CD4-positive, alpha-beta T cell treated with Interleukin-21 for 1 hour (primary cell): ENCODE measurements at places on chromosomes 13 and 19.

DNA sequence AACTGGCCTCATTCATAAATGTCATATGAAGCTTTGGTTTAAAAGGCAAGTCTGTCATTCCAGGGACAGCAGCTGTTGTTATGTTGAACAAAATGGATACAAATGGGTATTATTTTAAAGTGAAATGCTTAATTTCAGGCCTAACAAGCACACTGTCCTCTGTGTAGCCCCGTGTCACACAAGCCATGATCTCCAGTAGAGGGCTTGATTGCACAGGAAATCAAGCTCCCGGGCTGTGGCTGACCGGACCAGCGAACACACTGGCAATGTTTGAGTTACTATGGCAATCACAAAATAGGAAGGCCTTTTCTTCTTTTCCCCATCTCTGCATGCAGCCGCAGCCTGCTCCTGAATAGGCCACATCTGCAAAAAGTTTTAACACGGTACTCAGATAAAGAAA, 64.0 kb upstream of the GSX1 start:
- DNase-seq = no peak

DNA sequence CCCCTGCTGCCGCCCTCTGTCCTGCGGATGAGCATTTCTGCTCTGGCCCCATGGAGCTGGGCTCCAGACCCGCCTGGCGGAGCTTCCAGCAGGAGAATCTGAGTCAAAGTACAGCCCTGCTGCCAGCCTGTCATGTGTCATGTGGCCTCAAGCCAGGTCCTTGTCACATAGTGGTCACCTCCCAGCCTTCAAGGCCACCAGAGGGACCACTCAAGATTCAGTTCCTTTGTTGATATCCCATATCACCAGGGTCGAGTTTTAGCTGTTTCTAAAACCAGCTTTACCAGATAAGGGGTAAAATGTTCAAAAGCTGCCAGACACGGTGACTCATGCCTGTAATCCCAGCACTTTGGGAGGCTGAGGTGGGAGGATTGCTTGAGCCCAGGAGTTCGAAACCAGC, 13.4 kb downstream of the THOP1 start:
- no peak for DNase-seq

DNA sequence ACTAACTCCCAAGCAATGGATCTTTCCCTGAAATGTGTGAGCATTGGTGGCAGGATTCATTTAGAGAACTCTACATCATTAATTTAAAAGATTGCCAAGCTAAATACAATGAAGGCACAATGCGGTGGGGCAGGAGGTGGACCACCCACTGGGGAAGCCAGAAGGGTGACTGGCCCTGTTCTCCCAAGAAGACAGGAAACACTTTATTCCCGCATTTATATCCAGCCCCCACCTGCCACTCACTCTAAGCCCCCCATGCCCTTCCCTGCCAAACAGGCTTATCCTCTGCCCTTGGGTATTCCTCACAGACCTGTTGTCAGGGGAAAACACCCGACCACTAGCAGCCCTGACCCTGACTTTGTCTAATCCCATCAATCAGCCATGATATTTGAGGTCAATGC, 189.1 kb upstream of the UBL3 start:
- no peak for DNase-seq

GRCh38 chr13:79267560-79267959, 138.5 kb downstream of the RBM26 start:
- no peak for DNase-seq

GRCh38 chr13:23772717-23773116, 116.5 kb downstream of the MIPEP start:
- DNase-seq = no peak

GRCh38 chr19:22532388-22533300, 101.5 kb upstream of the ZNF492 start:
- no peak for DNase-seq

GRCh38 chr13:102309110-102309509, 92.7 kb downstream of the FGF14 start:
- DNase-seq = no peak

GRCh38 chr13:47168618-47169017, 271.8 kb upstream of the HTR2A start:
- no peak for DNase-seq

DNA sequence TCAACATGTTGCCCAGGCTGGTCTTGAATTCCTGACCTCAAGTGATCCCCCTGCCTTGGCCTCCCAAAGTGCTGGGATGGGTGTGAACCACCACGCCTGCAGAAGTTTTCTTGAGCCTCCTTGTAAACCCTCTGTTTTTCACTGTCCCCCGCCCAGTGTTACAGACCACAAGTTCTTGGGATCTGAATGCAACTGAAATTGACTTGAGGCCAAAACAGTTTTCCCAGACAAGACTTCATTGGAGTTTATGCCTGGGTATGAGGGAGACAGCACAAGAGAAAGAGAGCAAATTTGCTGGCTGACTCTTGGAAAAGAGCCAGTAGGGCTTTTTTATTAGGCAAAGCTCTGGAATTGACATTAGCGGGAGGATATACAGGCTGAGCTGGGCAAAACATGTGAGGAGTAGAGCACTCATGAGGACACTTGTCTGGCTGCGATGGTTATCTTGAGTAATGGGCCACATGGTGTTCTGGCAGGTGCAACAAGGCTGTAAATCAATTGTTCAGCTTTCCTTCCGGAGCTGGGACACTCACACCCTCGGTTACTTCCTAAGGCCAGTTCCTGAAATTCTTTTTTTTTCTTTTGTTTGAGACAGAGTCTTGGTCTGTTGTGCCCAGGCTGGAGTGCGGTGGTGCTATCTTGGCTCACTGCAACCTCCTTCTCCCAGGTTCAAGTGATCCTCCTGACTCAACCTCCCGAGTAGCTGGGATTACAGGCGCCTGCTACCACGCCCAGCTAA, 12.7 kb upstream of the HNRNPL start:
- no peak for DNase-seq

GRCh38 chr19:48348045-48348444, 15.7 kb downstream of the TMEM143 start:
- DNase-seq = no peak

GRCh38 chr19:33463199-33463598, 58.4 kb downstream of the PEPD start:
- DNase-seq = no peak

GRCh38 chr13:28761586-28761985, 42.8 kb upstream of the SLC46A3 start:
- no peak for DNase-seq
